ENCODE measurements at places on chromosomes 5 and 9.

DNA sequence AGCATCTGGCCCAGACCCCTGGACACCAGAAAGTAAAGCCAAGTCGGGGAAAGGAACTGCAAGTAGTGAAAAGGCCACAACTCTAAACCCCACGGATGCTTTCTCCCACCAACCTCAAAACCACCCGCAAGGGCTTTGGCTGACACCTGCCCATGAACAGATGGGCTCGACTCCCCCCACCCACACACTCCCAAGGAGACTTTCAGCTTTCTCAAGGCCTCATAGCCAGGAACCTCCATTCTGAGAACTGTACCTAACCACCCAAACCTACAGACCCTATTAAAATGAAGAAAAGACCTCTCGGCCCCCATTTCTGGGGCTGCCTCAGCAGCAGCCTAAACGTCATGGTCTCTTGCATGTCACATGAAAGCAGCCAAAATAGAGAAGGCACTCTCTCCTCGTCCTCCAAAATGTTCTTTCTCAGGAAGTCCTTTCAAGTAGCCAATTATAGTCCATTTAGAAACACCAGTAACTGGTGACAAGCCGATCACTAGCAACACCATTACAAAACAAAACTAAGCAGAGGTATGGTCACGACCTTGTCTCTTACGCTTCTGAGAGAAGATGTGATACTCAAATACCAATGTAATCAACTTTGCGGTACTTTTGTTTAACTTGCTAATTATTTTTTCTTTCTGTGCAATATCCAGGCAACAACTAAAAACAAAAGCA is 2.9 kb downstream of the B4GALT1 start:
- H3K4me1 ChIP-seq: peaks cover 77% of the 10 kb centered on the region
- peaks cover 16% of the 10 kb centered on the region for H3K36me3 ChIP-seq
- no peaks in the 10 kb centered on the region for H3K27me3 ChIP-seq
- peak; percentile 56 for DNase-seq
- H3K4me3 ChIP-seq: peak overlapping the region; percentile 95

- peaks cover 2% of the 10 kb centered on the region for H3K4me1 ChIP-seq
- no peak overlapping the region for H3K27ac ChIP-seq
- H3K36me3 ChIP-seq: peaks cover 13% of the 10 kb centered on the region
- H3K27me3 ChIP-seq: no peaks in the 10 kb centered on the region
These were observed 22.5 kb upstream of the NIPSNAP3A start for GRCh38 chr9:104725014-104725413.

DNA sequence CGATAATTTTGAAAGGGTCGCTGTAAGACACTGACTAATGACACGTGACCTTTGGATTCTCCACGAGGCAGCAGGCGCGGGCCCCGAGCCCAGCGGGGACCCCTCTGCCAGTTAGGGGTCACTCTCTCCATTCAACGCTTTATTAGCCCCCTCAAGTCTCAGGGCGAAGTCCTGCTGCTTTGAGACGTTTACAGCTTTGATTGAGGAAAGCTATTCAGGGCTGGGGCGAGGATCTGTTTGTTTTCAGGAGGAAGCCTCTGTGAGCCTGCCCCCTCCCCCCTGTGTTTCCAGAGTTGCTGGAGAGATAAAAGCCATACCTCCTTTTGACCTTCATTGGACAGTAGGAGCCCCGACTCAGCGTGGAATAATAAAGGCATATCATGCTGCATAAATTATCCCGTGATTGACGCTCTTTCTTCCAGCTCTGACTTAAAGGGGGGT is 31.4 kb upstream of the MSX2 start:
- H3K36me3 ChIP-seq: no peaks in the 10 kb centered on the region
- peaks cover 78% of the 10 kb centered on the region for H3K27me3 ChIP-seq
- H3K27ac ChIP-seq: no peak overlapping the region
- H3K4me3 ChIP-seq: no peak overlapping the region
- H3K4me1 ChIP-seq: peaks cover 12% of the 10 kb centered on the region

DNA sequence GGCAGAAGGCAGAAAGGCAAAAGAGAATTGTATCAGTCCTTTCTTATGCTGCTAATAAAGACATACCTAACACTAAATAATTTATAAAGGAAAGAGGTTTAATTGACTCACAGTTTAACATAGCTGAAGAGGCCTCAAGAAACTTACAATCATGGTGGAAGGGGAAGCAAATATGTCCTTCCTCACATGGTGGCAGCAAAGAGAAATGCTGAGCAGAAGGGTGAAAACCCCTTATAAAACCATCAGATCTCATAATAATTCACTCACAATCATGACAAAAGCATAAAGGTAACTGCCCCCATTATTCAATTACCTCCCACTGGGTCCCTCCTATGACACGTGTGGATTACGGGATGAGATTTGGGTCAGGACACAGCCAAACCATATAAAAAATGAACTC is 312.5 kb upstream of the PTGER4 start:
- DNase-seq: no peak
- peaks cover 10% of the 10 kb centered on the region for H3K4me1 ChIP-seq
- no peak overlapping the region for H3K4me3 ChIP-seq
- no peak overlapping the region for H3K27ac ChIP-seq
- H3K36me3 ChIP-seq: peaks cover 19% of the 10 kb centered on the region

- peaks cover 3% of the 10 kb centered on the region for H3K36me3 ChIP-seq
- H3K4me1 ChIP-seq: peaks cover 14% of the 10 kb centered on the region
- no peak for DNase-seq
- H3K27me3 ChIP-seq: no peaks in the 10 kb centered on the region
- no peak overlapping the region for H3K4me3 ChIP-seq
- no peak overlapping the region for H3K27ac ChIP-seq
These were observed 29.6 kb upstream of the UGCG start for GRCh38 chr9:111866976-111867375.

DNA sequence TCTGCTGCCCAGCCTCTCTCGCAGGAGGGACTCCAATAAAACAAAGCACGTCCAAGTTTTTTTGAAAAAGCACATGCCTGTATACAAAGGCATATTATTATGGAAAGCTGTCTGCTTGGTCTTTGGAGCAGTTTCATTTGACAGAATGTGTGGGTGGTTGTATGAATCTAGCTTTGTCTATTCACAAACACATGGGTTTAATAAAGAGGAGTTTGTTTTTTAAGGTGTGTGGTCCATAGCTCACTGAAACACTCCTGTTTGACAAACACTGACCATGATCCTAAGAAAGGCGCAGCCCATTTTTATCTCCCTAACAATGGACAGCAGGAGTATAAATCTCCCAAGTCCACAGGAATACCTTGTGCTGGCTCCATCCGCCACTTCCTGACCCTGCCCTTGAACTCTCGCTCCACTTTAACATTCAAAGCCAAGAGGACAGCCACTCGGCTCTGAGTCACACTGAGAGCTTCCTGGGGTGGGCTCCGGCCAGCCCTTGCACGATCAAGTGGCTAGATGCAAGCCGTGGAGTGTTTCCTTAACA is 371.9 kb downstream of the EBF1 start:
- no peak overlapping the region for H3K4me3 ChIP-seq
- DNase-seq: no peak
- no peak overlapping the region for H3K27ac ChIP-seq
- H3K4me1 ChIP-seq: no peaks in the 10 kb centered on the region
- peaks cover 6% of the 10 kb centered on the region for H3K27me3 ChIP-seq

DNA sequence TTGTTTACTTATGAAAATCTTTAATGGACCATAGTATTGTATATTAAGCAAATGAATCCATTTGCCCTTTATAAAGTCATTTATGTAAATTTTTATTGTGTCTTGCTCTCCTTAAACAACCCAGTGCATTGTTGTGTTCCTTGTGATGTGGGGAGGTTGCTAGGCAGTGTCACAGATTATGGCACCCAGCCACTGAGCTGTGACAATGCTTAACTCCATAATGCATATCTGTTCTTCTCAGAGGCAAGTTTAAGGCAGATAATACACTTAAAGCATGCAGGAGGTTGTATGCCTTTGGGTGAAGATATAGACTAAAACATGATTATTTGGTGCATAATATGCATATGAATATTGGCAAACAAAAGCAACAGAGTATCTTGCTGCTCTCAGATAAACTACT is 269.6 kb upstream of the RIOK2 start:
- no peaks in the 10 kb centered on the region for H3K36me3 ChIP-seq
- no peak for DNase-seq
- no peak overlapping the region for H3K4me3 ChIP-seq
- no peaks in the 10 kb centered on the region for H3K4me1 ChIP-seq

- H3K4me3 ChIP-seq: no peak overlapping the region
- H3K36me3 ChIP-seq: no peaks in the 10 kb centered on the region
- DNase-seq: no peak
- peaks cover 9% of the 10 kb centered on the region for H3K4me1 ChIP-seq
- H3K27me3 ChIP-seq: peaks cover 46% of the 10 kb centered on the region
These were observed 5.3 kb downstream of the SLC1A1 start for GRCh38 chr9:4495537-4495936.
